ENCODE measurements at places on chromosomes 1 and 21.

DNA sequence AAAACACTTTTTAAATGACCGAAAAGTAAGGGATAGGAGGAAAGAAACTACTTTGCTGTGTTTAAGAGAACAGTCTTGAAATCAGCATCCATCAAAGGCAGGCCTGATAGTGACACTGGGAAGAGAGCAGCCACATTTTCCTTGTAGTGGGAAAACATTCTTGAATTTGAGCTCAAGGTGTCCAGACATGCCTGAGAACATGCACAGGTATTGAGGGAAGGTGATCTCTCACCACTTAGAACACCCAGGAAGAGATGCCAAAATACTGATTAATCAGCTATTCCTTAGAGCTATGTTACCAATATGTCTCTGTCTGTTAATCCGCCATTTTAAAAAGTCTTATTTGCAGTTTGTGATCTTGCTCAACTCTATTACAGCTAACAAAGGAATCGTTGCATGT, 25.9 kb downstream of the IL12RB2 start:
- DNase-seq = no peak

- peak; percentile 43 for DNase-seq
Measured at GRCh38 chr1:183002797-183003196, 20.4 kb upstream of the LAMC1 start.

DNA sequence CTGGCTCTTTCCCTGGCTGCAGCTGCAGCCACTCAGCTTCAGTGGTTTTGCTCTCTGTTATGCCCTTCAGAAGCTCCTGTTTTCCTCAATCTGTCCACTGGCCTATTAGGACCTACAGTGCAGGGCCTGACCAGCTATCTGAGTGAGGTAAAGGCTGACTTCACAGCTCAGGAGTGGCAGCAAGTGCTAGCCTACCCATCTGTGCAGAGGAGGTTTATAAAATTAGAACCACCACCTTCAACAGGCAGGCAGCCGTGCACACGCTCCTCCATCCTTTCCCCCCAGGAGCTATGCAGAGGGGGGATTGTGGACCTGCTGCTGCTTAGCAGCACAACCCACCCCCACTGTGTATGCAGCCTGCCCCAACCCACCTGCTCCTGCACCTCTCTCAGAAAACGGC, 8.3 kb downstream of the ADAR start:
- no peak for DNase-seq

- no peak for DNase-seq
Measured at GRCh38 chr1:179825798-179826460, 51.7 kb downstream of the TOR1AIP2 start.

GRCh38 chr1:117794073-117794472, 135.3 kb downstream of the GDAP2 start:
- no peak for DNase-seq

GRCh38 chr1:179034720-179035119, 9.0 kb downstream of the FAM20B start:
- DNase-seq = peak; percentile 51

- DNase-seq = no peak
Measured at GRCh38 chr1:27560268-27561123, 43.4 kb downstream of the AHDC1 start.

- no peak for DNase-seq
Measured at GRCh38 chr1:109395602-109396512, 1.9 kb downstream of the SORT1 start.

DNA sequence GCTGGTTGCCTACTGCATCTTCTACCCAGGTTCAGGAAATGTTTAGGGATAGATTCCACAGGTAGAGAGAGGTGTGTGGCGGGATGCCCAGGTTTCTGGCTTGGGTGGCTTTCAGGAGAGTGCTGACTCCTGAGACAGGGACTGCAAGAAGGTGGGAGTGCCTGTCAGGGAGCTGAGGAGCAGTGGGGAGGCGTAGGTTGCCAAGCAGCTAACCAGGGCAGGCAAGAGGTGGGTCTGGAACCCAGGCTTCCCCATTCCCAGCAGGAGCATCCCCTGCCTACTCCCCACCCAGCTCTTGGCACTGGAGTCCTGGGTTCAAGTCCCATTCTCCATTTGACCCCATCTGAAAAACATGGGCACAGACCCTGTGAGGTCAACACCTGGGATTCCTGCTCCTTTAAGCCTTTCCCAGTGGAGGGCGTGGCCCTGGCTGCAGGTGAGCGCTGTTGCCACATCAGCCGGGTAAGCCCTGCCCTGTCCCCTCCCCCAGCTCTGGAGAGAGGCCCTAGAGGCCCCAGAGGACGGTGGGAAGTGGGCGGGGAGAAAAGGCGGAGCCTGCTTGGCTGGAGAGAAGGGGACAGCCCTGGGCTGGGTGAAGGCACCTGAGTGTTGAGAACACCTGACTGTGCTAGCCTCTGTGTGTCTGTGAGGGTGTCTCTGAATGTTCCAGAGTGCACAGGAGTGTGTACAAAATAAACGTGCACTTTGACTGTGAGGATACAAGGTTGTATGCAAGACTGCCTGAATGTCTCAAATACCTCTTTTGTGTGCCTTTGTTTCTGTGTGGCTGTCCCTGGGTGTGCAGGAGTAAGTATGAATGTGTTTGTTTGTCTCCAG, 14.0 kb upstream of the SYNC start:
- peak; percentile 91 for DNase-seq

GRCh38 chr1:91828583-91829281, 57.2 kb downstream of the TGFBR3 start:
- no peak for DNase-seq

- peak; percentile 86 for DNase-seq
Measured at GRCh38 chr1:2214541-2215241, 13.4 kb upstream of the SKI start.

GRCh38 chr1:197842646-197843045, 59.8 kb upstream of the C1orf53 start:
- DNase-seq = no peak

- peak; percentile 66 for DNase-seq
Measured at GRCh38 chr1:88877382-88877825, 14.0 kb downstream of the GTF2B start.

DNA sequence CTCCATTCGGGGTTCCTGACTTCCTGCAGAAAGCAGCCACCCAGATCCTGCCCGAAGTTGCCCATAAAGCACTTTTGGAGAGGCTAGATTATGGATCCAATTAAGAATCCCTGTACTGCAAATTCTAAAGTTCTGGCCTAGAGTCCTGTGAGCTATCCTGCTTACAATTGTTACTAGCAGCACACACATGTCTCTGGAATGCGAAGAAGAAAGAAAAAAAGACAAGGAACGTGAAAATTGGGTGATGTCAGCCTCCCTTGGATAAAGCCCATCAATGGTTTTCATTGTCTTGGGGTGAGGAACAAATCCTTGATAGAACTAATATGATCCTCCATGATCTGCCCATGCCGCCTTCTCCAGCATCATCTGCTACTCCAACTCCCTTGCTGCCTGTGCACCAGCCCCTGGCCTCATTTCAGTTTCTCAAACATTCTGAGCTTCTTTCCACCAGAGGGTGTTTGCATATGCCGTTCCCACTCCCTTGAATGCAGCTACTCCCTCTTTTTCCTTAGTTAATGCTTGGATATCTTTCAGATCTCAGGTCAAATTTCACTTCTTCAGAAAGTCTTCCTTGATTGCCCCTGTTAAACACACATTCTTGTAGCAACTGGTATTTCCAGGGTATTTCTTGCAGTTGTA, 94.0 kb downstream of the ST6GALNAC5 start:
- no peak for DNase-seq

GRCh38 chr1:183514235-183514634, 41.9 kb downstream of the SMG7 start:
- DNase-seq = no peak

GRCh38 chr1:207024202-207025145, 8.1 kb downstream of the C1orf116 start:
- no peak for DNase-seq

GRCh38 chr1:205989786-205990185, 13.4 kb downstream of the RAB7B start:
- DNase-seq = no peak

DNA sequence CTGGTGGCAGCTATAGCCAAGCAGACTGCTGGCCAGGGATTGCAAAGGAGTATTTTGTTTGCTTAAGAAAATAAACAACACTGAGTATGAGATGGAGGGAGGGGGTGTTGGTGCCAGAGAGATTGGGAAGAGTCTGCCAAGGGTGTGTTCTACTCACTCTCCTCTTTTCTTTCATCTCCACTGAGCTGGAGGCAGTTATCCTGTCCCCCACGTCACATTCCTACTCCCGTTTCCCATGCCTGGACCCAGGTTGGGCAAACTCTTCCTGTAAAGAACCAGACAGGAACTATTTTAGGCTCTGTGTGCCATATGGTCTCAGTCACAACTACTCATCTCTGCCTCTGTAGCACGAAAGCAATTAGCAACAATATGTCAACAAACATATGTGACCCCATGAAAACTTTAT, 1.4 kb upstream of the IL24 start:
- DNase-seq = peak; percentile 68

- DNase-seq = peak; percentile 15
Measured at GRCh38 chr1:50750021-50750619, 209.9 kb downstream of the FAF1 start.

DNA sequence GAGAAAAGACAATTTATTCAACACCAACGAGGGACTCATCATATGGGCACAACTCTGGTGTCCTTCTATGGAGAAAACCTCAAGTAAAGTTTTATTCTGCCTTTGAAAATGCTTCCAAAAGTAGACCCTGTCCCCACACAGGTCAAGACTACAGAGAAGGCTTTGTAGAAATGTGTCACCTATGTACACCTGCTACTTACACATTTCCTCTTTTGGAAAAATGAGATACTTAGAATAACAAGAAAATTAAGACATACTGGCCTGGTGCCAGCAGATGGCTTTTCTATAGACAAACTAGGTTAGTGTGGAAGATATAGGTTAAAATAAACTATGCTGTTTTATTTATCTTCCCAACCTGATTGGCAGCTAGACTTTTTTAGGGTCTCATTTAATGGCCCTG, 13.6 kb downstream of the POGK start:
- DNase-seq = no peak

- DNase-seq = peak; percentile 56
Measured at GRCh38 chr1:162276493-162276892, 100.2 kb downstream of the SPATA46 start.

- DNase-seq = no peak
Measured at GRCh38 chr21:38958323-38958705, 152.6 kb downstream of the ETS2 start.

DNA sequence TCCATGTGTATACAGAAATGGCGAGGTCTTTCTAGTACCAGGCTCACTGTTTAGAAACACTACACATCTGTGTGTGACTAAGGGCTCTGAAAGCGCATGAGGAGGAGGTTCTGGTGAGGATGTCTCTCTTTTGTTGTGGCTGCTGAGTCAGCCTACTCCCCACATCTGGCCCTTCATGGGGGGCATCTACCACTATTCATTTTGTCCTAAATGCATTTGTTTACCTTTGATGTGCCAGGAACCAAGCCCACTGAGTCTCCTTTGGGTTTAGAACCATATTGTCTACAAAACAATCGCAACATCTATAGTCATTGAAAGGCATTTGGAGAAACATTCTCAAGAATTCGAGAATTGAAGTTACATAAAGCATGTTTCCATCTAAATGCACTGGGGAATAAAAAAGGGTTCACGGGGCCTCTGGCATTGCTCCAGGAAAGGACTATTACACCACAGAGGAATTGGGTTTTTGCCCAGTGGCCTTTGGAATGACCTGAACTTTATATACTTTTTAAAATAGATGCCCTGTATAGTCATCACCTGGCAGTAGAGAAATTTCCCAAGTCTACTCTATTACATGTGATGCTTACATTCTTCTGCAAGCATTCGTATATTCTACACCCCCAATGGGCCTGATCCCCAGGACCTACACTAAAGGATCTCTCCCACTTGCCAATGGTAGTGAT, 35.1 kb upstream of the ADORA3 start:
- no peak for DNase-seq

- no peak for DNase-seq
Measured at GRCh38 chr1:245007852-245008251, 143.5 kb upstream of the HNRNPU start.

GRCh38 chr1:172823534-172823933, 164.6 kb downstream of the FASLG start:
- DNase-seq = no peak

- DNase-seq = peak; percentile 92
Measured at GRCh38 chr1:28882009-28882628, 32.2 kb upstream of the EPB41 start.

GRCh38 chr1:78987042-78987441, 19.5 kb downstream of the ADGRL4 start:
- DNase-seq = no peak

DNA sequence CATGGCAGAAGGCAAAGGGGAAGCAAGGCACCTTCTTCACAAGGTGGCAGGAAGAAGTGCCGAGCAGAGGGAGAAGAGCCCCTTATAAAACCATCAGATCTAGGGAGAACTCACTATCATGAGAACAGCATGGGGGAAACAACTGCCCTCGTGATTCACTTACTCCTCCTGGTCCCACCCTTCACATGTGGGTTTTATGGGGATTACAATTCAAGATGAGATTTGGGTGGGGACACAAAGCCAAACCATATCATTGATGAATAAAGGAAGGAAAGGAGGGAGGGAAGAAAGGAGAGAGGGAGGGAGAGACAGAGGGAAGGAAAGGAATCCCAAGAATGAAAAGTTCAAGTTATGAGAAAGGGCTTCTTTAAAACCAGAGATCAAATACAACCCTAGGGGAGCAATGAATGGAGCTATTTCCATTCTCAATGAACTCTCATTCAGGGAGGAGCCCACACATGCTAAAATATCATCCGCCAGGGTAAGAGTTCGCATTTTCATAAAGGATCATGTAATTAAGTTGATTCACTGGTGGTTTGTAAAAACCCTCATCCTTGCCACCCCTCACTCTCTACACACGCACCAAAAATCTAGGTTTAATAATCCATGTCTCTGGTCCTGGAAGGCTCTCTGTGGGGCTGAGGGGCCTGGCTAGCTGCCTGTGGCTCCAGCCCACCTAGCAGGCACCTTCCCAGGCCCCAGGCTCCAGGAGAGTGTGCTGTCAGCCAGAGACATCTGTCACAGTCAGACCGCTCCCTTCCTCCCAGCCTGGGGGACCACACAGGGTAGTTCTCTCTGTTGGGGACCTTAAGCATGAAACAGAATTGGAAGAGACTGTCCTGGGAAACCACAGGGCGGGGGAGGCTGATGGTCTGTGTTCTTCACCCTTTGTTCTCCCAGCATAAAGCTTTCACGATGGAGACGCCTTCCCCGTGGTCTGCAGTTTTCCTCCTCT, 94.0 kb downstream of the CCDC185 start:
- DNase-seq = no peak

GRCh38 chr1:225651872-225652728, 823 bp downstream of the ENAH start:
- peak; percentile 49 for DNase-seq

DNA sequence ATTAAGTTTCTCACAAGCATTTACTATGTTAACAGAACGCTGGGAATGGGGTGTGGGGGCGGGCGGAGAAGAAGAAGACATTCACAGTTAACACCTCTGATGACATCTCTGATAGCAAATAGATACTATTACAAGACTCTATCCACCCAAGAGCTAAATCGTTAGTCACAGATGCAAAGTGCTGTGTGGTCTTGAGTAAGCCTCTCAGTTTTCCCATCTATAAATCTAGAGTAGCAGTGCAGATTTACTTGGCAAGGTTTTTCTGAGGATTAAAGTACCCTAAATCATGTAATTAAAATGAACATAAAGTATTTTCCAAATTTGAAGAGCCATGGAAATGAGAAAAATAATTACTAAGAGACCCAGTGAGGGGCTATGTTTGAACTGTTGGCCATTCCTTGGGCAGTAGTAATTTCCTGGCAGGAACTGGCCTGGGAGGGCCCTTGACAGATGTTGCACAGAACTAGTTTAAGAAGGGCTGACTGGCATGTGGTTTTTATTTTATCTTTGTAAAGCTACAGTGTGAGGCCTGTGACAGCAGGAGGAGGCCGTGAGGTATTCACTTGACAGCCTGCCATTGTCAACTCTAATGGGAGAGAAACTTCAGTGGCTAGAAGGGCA, 58.7 kb upstream of the APOBEC4 start:
- no peak for DNase-seq
